ENCODE measurements at places on chromosomes 2 and 18. TPM values are rescaled to one million over a fixed set of nuclear protein-coding genes. Genes with fewer than 3 reads are reported as not detected.

CLEC4F gene
- not detected for total RNA-seq

ANKRD62 gene
- not detected for total RNA-seq

GREB1L gene
- total RNA-seq: 6.3 TPM

SCN9A gene
- total RNA-seq: 7.0 TPM

TRIB2 gene
- total RNA-seq: 35.2 TPM

GAREM2 gene
- total RNA-seq: 1.4 TPM

CNGA3 gene
- not detected for total RNA-seq

GRCh38 chr2:96097441-96097840, 18.9 kb downstream of the ADRA2B start:
- H3K27ac ChIP-seq: no peak overlapping the region
- H3K4me3 ChIP-seq: no peak overlapping the region
- H3K36me3 ChIP-seq: no peaks in the 10 kb centered on the region
- no peak for DNase-seq
- H3K4me1 ChIP-seq: no peaks in the 10 kb centered on the region

DNA sequence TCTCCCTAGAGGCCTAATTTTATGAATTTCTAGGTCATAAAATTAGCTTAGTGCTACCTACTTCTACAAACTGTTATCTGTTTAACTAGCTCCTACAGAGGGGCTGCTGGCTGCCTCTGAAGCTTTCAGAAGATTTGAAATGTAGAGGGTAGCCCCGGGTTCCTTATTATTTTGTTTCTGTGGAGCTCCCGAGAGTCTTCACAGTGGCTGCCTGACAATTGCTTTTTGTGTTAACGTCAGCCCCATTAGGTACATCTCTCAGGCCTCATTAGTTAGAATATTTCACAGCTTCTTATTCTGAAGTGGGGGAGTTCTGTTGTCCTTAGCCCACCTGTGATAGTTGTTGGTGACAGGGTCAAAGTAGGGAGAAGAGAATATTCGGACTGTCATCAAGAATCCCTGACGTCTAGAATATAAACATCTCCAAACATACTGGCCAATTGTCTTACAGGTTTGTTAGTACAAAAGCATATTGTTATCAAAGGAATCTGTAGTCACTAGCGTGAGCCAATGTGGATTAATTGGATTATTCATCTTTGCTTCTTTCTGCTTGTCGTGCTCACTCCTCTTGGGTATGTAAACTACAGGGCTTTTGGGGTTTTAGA, 77.5 kb downstream of the DIS3L2 start:
- no peaks in the 10 kb centered on the region for H3K36me3 ChIP-seq
- no peaks in the 10 kb centered on the region for H3K4me1 ChIP-seq

DNA sequence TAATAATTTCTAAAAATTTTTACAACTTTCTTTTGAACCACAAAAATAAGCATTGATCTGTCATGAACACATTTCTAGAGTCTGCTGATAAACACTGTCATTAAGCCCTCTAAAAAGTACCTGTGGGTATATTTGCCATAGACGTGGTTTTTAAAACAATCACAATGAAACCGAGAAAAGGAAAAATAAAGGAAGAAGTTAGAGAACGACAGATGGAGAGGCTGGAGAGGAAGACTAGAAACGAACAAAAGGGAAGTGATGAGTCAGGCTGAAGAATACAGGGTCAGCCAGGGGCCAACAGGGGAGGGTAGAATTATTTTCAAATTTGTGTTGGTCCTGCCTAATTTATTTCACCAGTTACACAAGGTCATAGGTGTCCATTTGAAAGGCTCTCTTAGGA, 62.0 kb downstream of the MYL12B start:
- H3K36me3 ChIP-seq: no peaks in the 10 kb centered on the region
- H3K4me3 ChIP-seq: peak overlapping the region; percentile 16
- H3K4me1 ChIP-seq: peaks cover 36% of the 10 kb centered on the region
- H3K27ac ChIP-seq: no peak overlapping the region

GRCh38 chr2:24955232-24955631, 16.5 kb downstream of the DNAJC27 start:
- H3K4me1 ChIP-seq: no peaks in the 10 kb centered on the region
- no peak for DNase-seq
- peaks cover 27% of the 10 kb centered on the region for H3K36me3 ChIP-seq
- H3K27ac ChIP-seq: no peak overlapping the region

DNA sequence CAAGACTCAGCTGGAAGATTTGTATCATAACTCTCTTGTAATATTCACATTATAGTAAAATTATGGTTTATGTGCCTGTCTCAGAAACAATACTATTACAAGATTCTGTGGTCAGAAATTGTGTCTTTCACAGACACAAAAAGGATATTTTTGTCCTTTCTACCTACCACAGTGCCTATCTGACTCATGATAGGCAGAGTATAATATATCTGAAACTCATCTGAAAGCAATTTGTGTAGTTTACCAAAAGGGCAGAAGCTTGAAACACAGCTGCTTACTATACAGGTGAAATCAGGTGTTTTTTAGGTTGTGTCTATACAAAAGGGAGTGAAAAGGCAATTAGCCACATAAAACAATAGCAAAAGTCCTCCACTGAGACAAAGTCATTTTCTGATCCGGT, 10.9 kb downstream of the TMEM200C start:
- H3K27me3 ChIP-seq: no peaks in the 10 kb centered on the region
- H3K27ac ChIP-seq: no peak overlapping the region
- H3K4me3 ChIP-seq: no peak overlapping the region
- DNase-seq: no peak
- H3K4me1 ChIP-seq: no peaks in the 10 kb centered on the region

DNA sequence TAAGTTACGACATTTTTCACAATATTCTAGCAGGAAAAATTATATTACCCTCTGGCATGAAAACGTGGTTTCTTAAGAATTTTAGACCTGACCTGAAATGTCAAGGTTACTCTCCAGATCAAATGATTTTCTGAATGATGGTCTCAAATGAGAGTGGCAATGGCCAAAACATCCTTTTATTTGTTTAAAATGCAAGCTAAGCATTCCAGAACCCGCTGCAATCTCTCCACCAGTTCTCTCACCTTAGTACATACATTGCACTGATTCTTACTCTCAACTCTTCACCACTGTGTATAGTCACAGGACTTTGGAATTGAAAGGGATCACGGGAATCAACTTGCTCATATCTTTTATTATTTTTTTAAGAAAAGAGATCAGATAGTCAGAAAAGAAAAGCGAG, 391.6 kb upstream of the LRATD1 start:
- no peak overlapping the region for H3K4me3 ChIP-seq
- no peak overlapping the region for H3K27ac ChIP-seq
- no peaks in the 10 kb centered on the region for H3K27me3 ChIP-seq
- H3K36me3 ChIP-seq: no peaks in the 10 kb centered on the region
- DNase-seq: no peak

DNA sequence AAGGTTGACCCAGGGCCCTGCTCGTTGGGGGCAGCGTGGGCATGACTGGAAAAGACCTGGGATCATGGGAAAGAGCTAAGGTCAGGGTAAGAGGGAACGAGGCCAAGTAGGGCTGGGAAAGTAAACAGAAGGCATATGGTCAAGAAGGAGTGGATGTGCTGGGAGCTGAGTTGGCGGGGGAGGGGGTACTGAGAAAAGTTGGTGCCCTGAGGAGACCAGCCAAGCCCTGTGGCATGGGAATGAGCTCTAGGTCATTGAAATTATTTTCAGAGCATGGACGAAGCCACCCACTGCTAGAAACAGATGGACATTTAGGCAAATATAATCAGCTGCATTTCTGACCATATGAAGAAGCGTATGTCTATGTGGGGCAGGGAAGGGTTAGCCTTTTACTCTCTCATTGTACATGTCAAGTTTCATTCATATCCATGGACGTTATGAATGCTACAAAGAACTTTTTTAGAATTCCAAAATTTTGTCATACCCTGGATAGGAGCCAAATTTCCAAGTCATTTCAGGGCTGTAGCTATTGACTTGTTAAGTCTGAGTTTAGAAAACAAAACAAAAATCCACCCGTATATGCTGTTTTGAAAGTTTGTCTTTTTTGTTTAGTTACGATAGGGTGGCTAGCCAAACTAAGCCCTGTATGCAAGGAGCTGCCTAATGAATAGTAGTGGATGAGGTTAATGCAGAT, 19.1 kb downstream of the MAPRE2 start:
- H3K27ac ChIP-seq: no peak overlapping the region
- no peak for DNase-seq
- H3K27me3 ChIP-seq: no peaks in the 10 kb centered on the region
- no peaks in the 10 kb centered on the region for H3K4me1 ChIP-seq

DNA sequence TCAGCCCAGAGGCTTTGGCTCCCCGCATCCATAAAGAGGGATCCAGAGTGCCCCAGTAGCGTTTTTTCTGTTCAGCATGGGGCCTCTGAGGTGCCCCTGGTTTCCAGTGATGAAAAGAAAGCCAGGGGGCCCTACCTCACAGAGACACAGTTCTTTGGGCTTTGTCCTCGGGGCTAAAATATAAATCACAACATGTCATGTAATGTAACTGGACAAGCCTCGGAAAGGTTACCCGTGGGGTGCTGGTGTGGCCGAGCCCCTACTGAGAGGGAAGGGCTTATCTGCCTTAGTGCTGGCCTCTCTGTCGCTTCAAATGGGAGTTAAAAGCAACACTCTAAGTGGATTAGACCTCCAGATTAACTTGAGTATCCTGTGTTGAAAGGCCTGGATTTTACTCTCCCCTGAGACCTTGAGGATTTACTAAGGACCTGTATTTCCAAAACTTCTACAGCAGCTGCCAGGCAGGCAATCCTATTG, 251.6 kb upstream of the APCDD1 start:
- no peak overlapping the region for H3K4me3 ChIP-seq
- H3K4me1 ChIP-seq: no peaks in the 10 kb centered on the region
- H3K27me3 ChIP-seq: peaks cover 47% of the 10 kb centered on the region
- no peak for DNase-seq
- no peak overlapping the region for H3K27ac ChIP-seq

DNA sequence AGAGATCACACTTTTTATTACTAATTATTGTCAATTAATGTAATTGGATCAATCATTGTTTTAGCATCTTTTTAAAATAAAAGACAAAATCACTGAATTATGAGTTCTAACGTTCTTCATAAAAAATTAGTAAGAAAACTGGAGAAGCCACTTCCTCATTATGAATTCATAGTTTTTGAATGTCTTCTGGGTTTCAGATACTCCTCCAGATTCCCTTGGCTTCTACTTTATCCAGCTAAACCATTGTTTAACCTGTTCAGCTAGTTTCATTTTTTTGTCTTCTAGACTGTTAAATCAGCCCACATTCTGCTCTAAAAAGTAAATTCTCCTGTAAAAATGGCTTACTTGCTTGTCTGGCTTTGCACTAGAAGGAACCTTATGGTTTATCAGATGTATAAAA, 753.4 kb upstream of the ACVR2A start:
- H3K27me3 ChIP-seq: no peaks in the 10 kb centered on the region
- no peak for DNase-seq
- H3K27ac ChIP-seq: no peak overlapping the region
- H3K36me3 ChIP-seq: no peaks in the 10 kb centered on the region
- H3K4me3 ChIP-seq: no peak overlapping the region

- peaks cover 28% of the 10 kb centered on the region for H3K4me1 ChIP-seq
- no peak overlapping the region for H3K4me3 ChIP-seq
- no peaks in the 10 kb centered on the region for H3K36me3 ChIP-seq
- H3K27me3 ChIP-seq: no peaks in the 10 kb centered on the region
- peak; percentile 92 for DNase-seq
Observed at GRCh38 chr2:10260130-10260529, 42.6 kb upstream of the HPCAL1 start.

DNA sequence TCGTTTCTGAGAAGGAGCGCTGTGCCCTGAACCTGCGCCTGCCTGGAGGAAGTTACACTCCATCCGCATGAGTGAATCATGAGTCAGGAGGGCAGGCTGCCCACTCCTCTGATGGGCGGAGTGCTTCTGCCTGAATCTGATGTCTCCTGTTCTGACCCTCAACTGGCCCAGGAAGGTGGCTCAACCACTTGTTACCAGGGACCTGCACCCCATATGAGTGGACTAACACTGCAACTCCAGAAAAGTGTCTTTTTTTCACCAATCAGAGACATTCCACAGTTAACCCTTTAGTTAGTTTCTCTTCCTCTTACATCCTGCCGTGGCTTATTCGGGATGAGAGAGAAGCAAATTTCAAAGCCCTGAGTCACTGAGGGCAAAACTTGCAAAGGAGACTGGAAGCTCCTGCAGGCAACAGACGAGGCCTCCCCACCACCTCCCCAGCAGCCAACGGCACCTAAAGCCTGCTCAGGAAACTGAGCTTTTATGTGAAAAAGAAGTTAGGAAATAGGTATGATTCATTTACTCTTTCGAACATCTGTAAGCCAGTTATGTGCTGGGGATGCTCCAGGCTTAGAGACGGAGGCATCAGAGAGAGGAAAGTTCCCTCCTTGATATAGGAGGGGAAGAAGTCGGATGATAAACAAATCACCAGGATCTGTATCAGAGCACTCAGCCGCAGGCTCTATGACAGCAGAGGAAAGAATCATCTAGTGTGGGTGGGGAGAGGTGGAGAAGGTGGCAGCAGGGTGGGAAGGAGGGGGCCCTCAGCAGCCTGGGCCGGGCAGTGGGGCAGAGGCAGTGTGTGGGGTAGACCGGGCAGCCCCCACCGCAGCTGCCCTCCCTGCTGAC, 30.9 kb downstream of the MBP start:
- peak overlapping the region; percentile 46 for H3K4me3 ChIP-seq
- DNase-seq: peak; percentile 95
- H3K27ac ChIP-seq: peak overlapping the region; percentile 99
- H3K27me3 ChIP-seq: no peaks in the 10 kb centered on the region
- peaks cover 21% of the 10 kb centered on the region for H3K36me3 ChIP-seq
- H3K4me1 ChIP-seq: peaks cover 46% of the 10 kb centered on the region

GRCh38 chr2:160372585-160372984, 121.0 kb downstream of the RBMS1 start:
- DNase-seq: no peak
- peaks cover 30% of the 10 kb centered on the region for H3K4me1 ChIP-seq
- no peak overlapping the region for H3K4me3 ChIP-seq
- no peaks in the 10 kb centered on the region for H3K36me3 ChIP-seq
- no peaks in the 10 kb centered on the region for H3K27me3 ChIP-seq
- H3K27ac ChIP-seq: no peak overlapping the region

DNA sequence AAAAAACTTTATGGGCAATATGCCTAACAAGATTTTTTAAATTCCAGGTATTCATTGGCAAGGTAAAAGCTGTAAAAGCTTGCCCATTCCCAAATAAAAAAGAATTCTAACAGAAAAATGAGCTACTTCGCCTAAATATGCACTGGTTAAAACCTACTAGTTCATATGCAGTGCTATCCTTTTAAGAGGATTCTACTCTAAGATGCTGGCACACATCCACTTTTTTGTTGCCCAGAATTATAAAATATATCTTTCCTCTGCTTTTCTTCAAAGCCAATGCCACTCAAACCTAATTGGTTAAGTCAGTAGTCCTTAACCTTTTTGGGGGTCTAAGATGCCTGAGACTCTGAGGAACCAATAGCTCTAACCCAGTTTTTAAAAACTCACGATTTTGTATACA, 3.2 kb downstream of the XPO1 start:
- peak overlapping the region; percentile 94 for H3K4me3 ChIP-seq
- H3K27ac ChIP-seq: no peak overlapping the region
- H3K4me1 ChIP-seq: peaks cover 28% of the 10 kb centered on the region

DNA sequence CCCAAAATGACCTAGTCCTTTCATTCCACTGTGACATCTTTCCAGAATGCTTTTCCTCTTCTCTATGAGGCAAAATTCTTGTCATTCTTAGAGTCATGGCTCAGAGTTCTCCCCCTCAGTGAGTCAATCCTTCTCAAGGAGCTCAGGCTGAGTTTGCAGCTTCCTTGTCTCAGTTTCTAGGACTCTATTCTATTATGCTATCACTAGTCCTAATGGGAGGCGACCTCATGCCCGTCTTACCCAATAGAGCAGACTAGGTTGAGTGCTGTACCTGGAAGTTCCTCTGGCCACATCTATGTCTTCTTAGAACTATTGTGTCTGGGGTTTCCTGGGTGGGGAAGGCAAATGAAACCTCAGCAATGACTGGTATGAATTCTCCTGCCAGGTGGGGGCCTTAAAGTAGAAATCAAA, 51.5 kb downstream of the HAUS1 start:
- H3K27ac ChIP-seq: 0 out of 2 replicates have a peak overlapping the region, but pooled peaks have one; percentile 13
- DNase-seq: peak; percentile 66
